ENCODE measurements at places on chromosomes 16 and 17.

- peak; percentile 46 for DNase-seq
Measured at GRCh38 chr17:50346313-50347116, 589 bp downstream of the XYLT2 start.

DNA sequence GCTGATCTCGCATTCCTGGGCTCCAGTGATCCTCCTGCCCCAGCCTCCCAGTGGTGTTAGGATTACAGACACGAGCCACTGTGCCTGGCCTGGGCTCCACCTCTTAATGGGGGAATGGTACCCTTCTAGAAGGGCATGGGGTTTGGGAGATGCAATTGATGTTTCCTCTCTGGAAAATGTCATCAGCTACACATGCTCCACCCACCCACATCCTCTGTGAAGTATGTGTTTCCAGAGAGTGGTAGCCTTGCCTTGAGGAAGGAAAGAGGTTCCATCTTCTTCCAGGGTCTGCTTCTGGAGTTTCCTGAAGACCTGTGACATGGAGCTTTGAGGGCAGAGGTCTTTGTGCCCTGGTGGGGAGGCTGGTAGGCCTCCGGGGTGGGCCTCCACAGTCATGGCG is 45.2 kb upstream of the GSE1 start:
- no peak for DNase-seq

DNA sequence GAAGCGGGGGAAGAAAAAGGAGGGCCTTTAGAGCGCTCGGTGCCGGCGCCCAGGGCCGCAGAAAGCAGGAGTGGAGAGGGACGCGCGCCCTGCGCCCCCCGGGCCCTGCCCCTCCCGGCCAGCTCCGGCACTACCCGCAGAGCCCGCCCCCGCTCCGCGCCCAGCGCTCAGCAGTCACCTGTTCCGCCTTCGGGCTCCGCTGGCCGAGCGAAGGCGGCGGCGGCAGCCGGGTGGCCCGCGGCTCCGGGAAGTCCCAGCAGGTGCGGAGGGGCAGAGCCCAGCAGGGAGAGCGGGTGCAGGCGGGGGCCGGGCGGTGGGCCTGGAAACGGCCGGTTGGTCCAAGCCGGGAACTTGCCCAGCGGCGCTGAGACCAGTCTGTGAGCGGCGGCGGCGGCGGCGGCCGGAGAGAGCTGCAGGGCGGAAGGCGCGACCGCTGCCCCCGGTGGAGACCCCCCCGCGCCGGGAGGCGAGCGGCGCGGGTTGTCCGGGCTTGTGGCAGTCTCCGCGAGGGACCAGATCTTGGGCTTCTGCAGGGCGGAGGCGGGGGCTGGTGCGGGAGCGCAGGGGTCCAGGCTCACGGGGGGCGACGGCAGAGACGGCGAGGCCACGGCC is 2.2 kb downstream of the IRX3 start:
- no peak for DNase-seq

DNA sequence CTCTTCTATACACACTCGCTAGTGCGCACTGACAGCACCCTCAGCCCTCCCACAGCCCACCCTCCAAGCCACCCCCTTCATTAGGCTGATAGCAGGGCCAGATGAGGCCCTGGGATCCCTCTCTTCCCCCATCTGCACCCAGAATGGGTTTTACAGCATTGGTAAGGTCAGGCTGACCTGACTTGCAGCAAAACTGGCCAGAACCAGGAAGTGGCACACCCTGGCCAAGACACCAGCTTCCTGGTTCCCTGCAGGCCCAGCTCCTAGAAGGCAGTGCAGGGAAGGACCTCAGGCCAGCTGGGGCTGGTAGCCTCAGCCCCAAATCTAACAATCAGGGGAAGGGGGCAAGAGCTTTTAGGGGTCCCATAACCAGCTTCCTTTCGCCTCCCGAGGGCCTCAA is 50.0 kb upstream of the MRPS23 start:
- peak; percentile 27 for DNase-seq

DNA sequence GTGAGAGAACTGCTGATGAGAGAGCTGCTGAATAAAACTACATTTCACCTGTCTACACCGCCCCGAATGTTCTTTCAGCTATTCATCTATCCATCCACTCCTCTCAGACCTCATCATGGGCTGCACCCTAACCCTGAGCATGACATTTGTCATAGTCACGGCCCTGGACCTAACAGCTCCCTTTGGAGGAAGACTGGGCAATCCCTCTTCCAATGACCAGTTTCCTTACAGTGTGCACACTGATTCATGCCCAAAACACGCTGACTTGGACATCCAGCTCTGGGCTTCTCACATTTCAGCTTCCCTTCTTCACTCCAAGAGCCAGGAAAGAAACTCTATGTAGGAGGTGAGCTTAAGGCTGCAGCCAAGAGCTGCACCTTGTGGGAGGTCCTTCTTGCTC is 41.8 kb upstream of the ARL4D start:
- peak; percentile 97 for DNase-seq

DNA sequence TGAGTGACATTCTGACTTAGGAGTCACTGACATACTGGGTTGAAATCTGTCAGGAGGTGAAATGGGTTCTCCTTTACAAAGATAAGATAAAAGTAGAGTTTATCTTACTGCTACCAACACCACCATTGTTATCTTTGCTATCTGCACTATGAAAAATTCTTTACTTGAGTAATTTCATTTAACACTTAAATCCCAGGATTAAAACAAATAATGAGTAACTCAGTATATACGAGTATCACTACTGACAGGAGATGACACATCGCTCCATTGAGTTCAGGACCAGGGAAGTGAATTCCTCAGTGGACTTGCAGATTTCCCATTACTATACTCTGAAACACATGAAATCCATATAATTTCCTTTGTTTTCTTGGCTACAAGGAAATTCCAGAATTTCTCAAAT is 242.1 kb upstream of the NLRP1 start:
- peak; percentile 56 for DNase-seq

GRCh38 chr16:27851586-27851985 is 211.9 kb downstream of the GSG1L start:
- no peak for DNase-seq

DNA sequence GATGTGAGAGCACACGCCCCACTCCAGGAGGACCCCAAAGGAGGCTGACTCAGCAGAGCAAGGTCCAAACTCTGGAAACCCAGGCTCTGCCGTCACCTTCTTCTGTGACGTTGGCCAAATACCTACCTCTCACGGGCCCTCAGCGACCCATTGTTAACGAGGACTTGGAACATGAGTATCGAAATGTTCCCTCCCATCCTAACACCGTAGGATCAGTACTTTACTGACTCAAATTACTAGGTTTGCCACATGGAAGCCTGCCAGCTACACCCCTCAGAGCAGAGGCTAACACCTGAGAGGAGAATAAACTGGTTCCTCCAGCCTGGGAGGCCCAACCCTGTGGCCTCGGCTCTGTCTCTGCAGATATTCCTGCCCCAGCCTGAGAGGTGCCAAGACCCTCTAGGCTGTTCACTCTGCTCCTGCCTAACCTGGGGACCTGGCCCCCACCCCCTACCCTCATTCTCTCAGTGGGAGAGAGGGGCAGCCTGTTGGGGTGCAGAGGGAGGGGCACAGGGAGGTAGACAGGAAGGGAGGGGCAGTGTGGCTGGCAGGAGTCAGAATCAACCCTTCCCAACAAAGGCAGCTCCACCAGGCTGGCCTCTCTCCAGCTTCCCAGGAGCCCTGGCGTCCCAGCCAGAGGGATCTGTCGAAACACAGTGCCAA is 4.4 kb downstream of the PITPNM3 start:
- no peak for DNase-seq

DNA sequence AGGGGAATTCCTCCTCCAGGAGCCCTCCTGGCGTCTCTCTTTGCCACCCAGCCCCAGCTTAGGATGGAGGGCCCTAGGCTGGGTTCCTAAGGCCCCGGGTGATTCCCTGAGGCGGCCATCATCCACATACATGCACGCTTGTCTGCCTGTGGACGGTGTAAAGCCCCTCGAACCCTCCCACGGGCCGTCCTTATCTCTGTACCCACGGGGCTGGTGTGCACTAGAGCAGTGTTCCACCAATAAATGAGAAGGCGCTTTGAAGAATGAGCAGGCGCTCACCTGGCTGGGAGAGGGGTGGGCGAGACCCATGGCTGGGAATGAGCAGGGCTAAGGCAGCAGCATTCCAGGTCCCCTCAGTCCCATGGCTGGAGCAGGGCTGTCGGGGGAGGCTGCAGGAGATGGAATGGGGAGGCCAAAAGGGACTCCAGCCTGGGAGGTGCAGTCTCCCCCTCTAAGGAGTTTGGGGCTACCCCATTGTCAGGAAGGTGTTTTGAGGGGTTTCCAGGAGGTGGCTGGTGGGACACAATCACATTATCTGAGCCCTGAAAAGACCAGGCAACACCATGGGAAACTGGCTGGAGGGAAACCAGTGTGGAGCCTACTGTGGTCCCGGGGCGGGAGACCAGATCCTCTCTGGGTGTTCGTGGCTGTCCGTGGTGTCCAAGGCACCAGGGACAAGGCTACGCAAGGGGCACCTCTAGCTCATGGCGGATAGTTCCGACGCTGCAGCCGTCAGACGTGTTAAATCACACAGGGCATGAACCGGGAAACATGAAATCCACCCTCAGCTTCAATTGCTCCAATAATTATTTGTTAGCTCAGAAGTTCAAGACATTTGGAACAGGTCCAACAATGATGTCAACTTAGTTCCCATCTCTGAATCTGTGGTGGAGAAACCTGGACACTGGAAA is 87.5 kb upstream of the DNAH17 start:
- no peak for DNase-seq

GRCh38 chr17:40915721-40916256 is 21.7 kb downstream of the KRT23 start:
- peak; percentile 80 for DNase-seq

DNA sequence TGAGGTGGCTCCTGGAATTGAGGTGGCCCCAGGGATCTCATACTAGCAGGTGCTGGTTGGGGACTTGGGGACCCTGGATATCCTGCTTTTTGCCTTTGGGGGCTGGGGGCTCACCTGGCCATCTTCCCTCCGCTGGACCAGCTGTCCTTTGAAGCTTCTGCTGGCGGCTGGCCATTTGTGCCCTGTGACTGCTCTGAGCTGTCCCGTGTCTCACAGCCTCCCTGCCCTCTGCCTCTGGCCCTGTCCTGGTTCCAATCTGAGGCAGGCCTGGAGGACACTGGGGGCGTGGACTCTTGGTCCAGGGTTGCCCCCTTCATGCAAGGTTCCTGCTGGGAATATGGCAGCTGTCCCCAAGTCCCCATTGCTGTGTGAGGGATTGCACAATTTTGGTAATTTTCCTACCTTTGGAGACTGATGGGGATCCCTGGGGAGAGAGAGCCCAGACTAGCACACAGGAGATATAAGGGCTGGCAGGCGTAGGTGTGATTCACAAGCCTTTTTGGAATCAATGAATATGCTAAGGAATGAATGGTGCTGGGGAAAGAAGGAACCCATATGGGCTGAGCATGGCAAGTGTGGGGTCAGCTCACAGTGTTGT is 19.2 kb downstream of the ADCY7 start:
- DNase-seq = no peak

GRCh38 chr16:25633549-25633948 is 58.2 kb upstream of the HS3ST4 start:
- peak; percentile 1 for DNase-seq

- DNase-seq = no peak
Measured at GRCh38 chr17:11177340-11177739, 63.7 kb upstream of the SHISA6 start.

DNA sequence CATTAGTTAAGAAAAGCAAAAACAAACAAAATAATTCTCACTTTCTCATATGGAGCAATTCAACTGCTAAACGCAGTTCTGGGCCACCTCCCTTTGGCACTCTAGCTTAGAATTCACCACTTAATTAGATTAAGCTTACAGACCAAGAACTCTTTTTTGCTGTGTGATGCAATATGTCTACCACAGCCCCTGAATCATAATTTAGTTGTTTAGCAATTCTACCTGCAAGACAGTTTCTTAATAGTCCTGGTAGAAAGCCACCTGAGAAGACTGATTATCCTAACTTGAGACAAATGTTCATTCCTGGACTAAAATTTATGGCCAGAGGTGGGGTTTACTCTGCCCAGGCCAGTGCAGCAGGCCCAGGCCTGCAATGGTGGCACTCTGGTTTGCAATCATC is 205.9 kb downstream of the HS3ST3A1 start:
- DNase-seq = no peak

- DNase-seq = no peak
Measured at GRCh38 chr17:77315010-77315409, 174.2 kb downstream of the SEC14L1 start.

GRCh38 chr16:79628501-79628975 is 28.0 kb upstream of the MAF start:
- peak; percentile 25 for DNase-seq

GRCh38 chr17:42548070-42548837 is 4.5 kb upstream of the HSD17B1 start:
- no peak for DNase-seq

DNA sequence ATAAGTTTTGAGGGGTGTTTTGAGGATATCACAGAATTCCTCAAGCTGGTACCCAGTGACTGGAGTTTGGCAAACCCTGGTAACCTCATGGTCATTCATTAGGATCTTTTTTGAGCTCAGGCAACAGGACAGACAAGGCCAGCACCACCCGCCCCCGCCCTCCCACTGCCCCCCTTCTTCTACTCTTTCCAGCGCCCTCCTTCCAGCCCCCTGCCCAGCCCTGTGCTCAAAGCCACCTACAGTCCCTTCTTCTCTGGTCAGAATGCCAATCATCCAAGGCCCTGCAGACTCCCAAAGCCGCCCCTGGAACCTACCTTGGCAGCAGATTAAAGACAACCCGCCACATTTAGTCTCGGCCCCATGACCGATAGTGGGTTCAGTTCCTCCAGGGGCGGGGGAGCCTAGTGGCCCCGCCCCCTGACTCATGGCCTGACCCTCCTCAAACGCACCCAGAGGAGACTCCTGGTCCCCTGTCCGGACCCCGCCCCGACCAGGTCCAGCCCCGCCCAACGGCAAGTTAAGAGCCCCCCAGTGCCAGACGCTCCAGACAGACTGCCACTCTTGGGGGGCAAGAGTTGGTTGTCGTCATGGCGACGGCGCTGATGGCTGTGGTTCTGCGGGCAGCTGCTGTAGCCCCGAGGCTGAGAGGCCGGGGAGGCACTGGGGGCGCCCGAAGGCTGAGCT is at the start of gene NAGS:
NAGS (plus strand) TSS at position 546 of the 684 bp plus-strand sequence; CDS start at position 588, 42 bp downstream.
- no peak for DNase-seq

DNA sequence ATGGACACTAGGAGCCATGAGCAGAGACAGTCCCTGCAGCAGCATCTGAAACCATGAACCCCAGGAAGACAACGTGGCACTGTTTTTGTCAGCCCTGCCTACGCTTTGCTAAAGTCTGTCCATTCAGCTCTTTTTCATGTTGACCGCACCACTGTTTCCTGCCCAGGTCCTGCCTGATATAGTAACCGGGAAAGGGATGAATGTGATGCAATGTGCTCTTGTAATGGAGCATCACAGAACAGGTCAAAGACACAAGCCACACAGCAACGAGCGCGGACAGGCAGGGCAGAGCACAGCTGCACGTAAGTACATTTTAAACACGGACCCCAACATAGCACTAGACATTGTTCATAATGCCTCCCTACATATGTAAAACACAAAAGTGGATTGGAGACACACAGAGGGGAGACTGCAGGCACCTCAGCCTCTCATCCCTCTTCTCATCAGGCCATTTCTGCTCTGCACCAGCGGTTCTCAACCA is 16.9 kb upstream of the TNFRSF13B start:
- DNase-seq = no peak

DNA sequence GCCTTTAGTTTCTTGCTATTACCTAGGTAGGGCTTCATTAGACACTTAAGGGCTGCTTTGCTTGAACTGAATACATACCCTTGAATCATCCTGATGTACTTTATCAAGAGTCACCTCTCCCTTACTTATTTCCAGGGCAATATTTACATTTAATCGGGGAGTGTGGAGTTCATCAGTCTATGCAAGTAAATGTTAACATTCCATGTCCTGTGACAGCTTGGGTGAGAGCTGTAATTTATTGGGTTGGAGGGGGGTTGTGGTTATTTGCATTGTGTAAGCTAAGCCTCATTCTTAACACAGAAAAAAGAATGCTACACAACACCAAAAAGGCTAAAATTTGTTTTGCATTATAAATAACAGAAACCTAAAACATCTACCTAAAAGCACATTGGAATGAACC is 16.7 kb downstream of the KCNJ16 start:
- no peak for DNase-seq

Measured in EL (cell line).